NCI-H524 treated with DMSO at 0.1 percent for 48 hours (cell line): ENCODE measurements at places on chromosomes 2 and 18.

DNA sequence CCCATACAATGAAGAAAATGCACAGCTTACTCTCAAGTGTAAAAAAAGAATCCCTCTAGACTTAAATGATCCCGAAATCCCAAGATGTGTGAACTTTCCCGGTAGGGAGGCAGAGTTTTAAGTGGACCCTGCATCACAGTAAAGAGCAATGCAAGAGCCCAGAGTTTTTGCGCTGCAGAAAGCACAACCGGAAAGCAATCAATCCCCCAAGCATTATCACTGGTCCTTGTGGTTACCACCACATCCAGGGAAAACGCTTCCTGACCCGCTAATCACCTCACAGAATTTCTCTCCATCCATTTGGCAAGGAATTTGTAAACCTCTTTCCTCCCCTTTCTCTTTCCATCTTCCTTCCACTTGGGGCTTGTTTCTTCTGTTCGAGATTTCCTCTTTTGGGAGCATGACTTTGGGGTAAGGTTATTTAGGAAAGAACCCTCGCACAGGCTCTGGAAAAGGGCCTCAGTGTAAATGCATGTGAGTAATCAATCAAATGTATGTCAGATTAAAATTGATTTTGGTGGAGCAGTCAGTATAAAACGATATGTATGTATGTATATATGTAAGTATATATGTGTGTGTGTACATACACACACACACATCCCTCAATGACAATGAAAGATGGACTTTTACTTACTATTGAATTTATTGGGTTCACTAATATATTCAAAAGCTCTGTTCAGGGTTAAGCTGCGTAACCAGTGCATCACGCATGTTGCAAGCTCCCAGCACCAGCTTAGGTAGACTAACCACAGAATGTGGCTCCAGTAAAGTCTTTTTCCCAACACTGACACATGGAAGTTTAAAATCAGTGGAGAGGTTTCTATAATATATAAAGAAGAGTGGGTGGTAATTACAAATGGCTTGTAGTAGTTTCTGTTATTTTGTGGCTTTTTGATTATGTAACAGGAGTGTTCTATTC, 1.6 kb downstream of the PLCL1 start:
- no peak for DNase-seq

- no peak for DNase-seq
Measured at GRCh38 chr2:65395621-65396347, 36.6 kb downstream of the SPRED2 start.

GRCh38 chr18:77249569-77250500, at the start of gene GALR1:
GALR1 (plus strand) TSS chr18:77249848; CDS start chr18:77250549, 701 bp downstream.
- DNase-seq, result no peak

- no peak for DNase-seq
Measured at GRCh38 chr18:24662412-24662821, 202.0 kb downstream of the HRH4 start.

GRCh38 chr2:200496696-200497095, 13.2 kb downstream of the KCTD18 start:
- DNase-seq, result no peak

DNA sequence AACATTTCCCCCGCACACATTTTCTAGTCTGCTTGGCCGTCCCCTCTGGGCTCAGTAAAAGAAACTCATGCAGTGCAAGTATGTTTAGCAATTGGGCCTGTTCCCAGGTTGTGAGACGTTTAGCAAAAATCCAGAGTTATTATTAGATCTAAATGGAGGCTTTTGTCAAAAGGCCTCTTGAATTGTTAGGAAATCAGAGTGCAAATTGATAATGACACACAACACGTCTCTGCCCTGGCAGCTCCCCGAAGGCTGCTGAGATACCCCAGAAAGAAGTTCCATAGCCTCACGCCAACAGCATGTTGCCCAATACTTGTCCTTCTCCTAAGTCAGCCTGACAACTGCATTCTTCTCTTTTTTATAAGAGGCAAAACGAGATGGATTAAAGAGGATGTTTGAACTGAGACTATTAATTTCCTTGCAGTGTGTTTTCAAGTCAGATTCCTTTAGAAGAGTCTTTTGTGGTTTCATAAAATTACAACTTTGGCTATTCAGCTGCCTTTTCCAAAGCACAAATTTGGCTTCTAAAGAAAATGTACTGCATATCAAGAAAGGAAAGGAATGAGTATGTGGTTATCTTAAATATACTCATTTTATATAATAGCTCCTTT, 202.2 kb downstream of the TRIB2 start:
- no peak for DNase-seq

- no peak for DNase-seq
Measured at GRCh38 chr2:239598732-239599090, 197.9 kb upstream of the HDAC4 start.

DNA sequence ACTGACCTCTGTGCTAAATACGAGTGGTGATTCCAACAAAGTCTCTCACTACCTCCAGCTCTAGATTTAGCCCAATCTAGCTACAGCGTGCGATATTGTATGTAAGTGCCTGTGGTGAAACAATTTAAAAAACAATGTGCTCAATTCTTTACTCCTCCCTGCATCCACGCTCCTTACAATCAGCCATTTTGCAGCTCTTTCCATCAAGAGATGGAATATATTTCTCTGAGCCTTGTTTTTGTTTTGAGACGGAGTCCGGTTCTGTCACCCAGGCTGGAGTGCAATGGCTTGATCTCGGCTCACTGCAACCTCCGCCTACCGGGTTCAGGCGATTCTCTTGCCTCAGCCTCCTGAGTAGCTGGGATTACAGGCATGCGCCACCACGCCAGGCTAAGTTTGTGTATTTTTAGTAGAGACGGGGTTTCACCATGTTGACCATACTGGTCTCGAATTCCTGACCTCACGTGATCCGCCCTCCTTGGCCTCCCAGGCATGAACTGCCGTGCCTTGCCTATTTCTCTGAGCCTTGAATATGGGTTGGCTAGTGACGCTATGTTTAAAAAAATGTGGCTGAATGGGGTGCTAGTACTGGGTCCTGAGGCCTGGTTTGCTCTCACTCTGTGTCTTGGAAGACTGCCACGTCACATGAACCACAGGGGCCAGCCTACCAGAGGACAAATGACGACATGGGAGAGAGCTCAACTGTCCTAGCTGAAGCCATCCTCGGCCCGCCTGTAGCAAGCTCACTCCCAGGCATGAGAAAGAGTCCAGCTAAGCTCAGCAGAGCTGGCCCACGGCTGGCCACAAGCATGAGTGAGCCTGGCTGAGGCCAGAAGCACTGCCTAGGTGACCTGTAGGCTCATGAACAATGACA, 14.8 kb downstream of the WDFY1 start:
- no peak for DNase-seq

GRCh38 chr18:26458526-26459232, 89.7 kb downstream of the KCTD1 start:
- DNase-seq, result no peak

- DNase-seq, result no peak
Measured at GRCh38 chr2:79580175-79580574, 67.3 kb downstream of the CTNNA2 start.

GRCh38 chr2:234998404-234999211, 46.8 kb downstream of the SH3BP4 start:
- no peak for DNase-seq

GRCh38 chr2:75523313-75524275, 37.1 kb downstream of the EVA1A start:
- DNase-seq, result no peak

DNA sequence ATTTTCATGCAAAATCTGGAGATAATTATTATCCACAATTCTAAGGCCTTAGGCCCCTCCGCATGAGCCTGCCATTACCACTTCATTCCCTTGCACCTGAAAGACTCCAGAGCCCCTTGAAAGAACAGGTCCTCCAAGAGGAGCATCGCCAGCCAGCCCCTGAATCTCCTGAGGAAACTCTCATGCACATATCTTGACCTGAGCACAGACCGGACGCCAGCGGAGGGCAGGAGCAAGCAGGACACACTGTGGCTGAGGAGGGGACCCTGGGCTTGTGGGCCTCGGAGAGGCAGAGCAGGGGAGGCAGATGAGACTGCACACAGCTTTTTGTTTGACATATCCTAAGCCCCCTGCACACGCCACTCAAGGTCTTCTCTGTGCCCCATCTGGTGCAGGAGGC, 13.6 kb upstream of the ADNP2 start:
- no peak for DNase-seq

GRCh38 chr2:224042191-224042696, 3.2 kb upstream of the SERPINE2 start:
- no peak for DNase-seq

- no peak for DNase-seq
Measured at GRCh38 chr2:11647834-11648600, 22.0 kb downstream of the NTSR2 start.

DNA sequence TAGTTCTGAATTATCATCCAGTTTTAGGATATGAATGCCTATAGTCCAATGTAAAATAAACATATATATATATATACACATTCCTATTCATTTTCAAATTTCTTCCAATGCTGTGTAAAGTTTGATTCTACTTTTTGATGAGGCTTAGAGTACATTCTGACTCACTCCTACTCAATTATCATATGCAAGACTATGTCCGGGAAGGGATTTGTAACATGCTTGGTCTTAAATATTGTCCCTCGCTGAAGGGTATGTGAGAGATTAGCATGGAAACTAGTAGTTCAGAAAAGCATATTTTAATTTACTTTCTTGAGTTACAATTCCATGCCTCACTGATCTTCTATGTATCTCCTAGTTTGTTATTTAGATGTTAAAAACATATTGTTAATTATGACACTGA, 377.7 kb upstream of the MAP2 start:
- no peak for DNase-seq

- no peak for DNase-seq
Measured at GRCh38 chr2:26737221-26737620, 26.9 kb upstream of the SLC35F6 start.

DNA sequence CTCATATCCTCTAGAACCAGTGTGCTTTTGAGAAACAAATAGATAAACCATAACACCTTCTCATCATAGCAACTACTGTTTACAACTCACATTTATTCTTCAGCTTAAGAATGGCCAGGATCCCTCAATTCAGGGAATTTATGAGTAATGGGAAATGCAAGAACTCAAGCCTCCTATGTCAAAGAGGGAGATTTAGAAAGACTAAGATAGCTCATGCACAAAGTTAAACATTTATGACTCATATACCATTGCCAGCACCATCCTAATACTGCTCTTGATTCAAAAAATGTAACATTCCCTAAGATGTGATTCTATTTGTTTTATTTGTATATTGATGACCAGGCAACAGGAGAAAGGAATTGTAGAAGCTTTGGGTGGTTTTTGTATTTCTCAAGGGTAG, 172.8 kb downstream of the CYP26B1 start:
- no peak for DNase-seq

GRCh38 chr2:71082402-71083252, 14.2 kb downstream of the NAGK start:
- DNase-seq, result no peak

DNA sequence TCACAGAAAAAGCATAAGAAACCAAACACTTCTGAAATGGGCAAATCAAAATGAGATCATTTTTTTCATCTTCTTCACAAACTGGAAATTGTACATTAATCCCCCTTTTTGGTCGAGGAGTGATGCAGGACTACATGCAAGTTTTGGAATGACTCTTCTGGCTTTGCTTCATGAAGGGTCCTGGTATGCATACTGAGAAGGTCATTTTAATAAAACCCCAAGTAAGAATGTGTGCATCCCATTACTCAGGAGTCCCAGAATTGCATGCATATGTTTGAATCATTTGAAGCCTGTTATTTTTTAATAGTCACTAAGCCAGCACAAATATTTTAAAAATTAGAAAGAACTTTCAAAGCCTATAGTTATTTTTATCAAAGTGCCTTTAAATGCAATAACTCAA, 16.7 kb upstream of the EHBP1 start:
- DNase-seq, result no peak

GRCh38 chr2:240551811-240552210, 6.0 kb downstream of the ANKMY1 start:
- no peak for DNase-seq

GRCh38 chr2:46281939-46282338, 15.3 kb upstream of the EPAS1 start:
- no peak for DNase-seq

DNA sequence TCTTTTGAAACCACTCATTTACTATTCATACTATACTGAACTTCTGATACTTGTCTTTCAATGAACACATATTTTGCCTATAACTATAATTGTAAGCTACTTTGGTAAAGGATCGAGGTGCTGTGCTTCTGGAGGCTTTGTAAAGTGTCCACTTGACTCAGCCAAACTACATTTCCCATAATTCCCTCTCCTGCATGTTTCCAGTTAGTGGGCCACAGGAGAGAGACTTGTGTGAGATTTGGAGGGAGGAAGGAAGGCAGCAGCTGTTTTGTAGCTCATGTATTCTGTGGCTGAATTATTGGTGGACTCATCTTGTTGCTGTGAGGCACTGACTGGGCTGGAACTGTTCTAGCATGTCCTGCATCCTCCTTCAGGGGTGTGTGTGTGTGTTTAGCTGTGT, 328.8 kb downstream of the ARL6IP6 start:
- DNase-seq, result no peak

DNA sequence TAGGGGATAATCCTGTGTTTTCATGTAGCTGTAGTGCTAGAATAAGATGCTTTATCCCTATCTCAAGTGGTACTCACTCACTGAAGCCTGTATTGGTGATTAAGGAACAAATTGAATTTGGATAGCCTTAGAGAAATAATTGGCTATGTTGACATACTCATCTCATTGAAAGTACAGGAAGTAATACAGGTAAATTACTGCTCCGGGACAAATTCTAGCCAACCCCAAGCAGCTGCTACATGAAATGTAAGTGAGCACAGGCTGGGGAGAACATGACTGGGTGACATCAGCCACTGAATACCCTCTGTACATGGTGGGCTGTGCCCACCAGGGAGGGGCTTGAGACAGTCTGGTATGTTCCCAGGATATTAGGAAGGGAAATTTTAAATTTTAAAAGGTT, 188.4 kb upstream of the RASGRP3 start:
- peak; percentile 97 for DNase-seq

DNA sequence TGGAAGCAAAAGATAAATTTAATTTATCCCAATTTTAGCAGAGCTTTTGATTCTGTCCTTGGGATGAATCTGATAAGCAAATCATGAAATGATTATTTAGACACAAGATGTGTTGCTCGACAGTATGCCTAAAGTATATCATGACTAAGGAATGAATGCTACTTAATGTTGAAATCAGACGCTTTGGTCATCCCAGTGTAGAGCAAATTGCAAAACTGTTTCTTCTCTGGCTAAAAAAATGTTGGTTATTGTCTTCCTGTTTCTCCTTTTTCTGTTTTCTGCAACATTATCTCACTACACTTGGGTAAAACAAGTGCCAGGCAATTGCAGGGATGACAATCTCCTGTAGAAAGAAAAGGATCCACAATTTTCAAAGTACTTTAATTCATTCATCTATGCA, 66.4 kb downstream of the BABAM2 start:
- DNase-seq, result no peak

GRCh38 chr18:13611601-13612195, 114.7 kb downstream of the FAM210A start:
- no peak for DNase-seq

- no peak for DNase-seq
Measured at GRCh38 chr2:24492421-24493279, 1.6 kb downstream of the NCOA1 start.

DNA sequence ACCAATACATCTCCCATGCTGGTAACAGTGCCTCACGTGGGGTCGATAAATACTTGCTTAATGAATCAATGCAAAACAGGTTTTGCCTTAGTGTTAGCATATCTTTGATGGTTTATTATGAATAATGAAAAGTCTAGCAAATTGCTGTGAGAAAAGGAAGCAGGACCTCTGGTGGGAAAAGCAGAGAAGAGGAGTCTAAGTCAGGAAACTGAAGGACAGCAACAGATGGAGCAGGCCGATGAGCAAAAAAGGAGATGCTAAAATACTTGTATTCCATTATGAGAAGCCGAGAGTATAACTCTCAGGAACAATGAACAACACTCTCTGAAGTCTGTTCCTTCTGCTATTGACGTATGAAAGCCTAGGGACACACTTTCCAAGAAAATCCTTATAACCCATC, 555.2 kb upstream of the KLHL29 start:
- DNase-seq, result peak; percentile 71
